ENCODE measurements at places on chromosomes 1 and 21.

- no peak for DNase-seq
Measured at GRCh38 chr21:44062380-44062779, 44.8 kb upstream of the PWP2 start.

GRCh38 chr1:97163591-97164275 lies 442.1 kb downstream of the PTBP2 start:
- DNase-seq = no peak

- no peak for DNase-seq
Measured at GRCh38 chr1:37362594-37363385, 111.6 kb upstream of the ZC3H12A start.

DNA sequence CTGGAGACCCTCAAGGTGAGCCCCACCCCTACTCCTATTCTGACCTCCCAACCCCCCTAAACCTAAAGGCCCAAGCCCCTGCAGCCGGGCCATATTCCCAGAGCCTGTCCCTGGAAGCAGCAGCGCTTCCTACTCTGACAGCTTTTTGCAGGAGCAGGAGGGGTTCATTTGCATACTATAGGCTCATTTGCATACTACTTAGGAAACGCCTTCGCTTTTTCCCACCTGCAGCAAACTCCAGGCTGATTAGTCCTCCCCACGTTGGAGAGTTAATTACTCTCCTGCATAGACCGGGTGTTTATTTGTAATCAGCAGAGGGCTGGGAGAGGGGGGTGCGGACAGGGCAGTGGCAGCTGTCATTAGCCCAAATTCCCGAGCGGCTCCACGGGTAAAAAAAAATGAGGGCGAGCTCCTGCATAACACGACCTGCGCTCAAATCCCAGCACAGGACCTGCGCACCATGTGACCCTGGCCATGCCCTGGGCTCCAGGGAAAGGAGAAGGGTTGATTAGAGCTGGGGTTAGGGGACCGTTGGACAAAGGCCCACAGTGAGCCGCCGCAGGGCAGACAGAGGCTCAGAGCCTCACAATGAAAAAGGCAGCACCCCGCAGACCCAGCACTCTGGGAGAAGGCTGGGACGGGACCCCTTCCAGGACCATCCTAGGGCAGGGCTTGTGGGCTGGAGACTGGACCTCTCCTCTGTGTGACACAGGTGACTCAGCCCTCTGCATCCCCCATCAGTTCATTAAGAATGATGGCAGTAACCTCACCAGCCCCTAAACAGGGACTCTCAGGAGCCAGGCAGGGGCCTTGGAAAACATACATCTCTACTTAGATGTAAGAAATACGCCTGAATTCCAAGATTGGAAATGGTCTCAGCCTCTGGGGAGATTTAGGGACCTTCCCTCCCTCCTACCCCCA lies 9.9 kb upstream of the C1QA start:
- no peak for DNase-seq

DNA sequence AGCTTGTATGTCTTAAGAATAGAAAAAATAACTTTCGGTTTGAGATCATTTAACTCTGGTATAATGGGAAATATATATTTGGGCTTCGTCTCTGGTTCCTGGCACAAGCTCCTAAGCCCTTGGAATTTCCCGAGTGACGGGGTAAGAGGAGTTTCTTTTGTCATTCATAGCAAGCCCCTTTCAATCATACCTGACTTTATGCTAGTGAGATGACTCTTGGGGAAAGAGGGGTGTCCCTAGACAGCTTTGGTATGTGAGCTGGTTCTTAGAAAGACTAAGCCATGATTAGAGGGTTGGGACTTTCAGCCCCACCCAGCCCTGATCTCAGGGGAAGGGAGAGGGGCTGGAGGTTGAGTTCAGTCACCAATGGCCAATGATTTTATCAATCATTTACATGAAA lies 13.9 kb upstream of the MTARC1 start:
- DNase-seq = no peak

DNA sequence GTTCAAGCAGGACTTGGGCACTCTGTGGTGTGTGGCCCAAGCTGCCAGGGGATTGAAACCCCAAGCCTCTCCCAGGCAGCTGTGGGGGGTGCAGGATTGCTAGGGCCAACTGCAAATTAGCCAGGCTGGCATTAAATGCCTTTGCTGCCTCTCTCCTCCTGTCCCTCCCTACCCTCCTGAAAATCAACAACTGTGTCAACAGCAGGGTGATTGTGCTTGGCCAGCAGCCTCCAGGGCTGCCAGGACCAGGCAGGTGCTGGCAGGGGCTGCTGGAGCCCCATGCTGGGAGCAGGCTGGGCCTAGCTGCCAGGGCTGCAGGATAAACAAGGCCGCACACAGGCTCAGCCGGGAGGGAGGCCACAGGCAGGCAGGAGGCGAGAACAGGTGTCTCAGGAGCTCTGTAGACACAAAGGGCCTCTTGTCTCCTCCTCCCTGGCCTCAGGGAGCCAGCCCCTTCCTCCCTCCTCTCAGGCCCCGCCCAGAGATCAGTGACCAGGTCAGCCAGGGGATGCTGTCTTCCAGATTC lies 11.4 kb downstream of the SOX13 start:
- DNase-seq = no peak
